ENCODE measurements at places on chromosomes 7 and 10.

- DNase-seq = no peak
Observed at GRCh38 chr10:124629415-124629814, 114.8 kb downstream of the FAM53B start.

DNA sequence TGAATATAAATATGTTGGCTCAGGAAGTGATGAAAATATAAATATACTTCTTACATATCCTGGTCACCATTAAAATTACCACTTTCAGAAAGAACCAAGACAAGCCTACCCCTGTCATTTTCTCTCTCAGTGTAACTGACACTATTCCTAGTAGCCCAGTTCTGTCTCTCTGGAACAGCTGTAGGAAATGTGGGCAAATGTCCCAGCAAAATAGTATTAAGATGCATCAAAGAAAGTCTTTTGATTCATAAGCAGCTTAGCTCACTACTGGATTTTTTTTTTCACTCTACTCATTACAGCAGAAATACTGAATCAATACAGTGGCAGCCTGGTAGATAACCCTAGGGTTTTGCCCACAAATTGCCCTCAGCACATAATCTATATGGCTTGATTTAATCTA lies 290.9 kb downstream of the DNAJB9 start:
- no peak for DNase-seq

- DNase-seq = no peak
Observed at GRCh38 chr10:62460393-62460792, 86.2 kb downstream of the ZNF365 start.

DNA sequence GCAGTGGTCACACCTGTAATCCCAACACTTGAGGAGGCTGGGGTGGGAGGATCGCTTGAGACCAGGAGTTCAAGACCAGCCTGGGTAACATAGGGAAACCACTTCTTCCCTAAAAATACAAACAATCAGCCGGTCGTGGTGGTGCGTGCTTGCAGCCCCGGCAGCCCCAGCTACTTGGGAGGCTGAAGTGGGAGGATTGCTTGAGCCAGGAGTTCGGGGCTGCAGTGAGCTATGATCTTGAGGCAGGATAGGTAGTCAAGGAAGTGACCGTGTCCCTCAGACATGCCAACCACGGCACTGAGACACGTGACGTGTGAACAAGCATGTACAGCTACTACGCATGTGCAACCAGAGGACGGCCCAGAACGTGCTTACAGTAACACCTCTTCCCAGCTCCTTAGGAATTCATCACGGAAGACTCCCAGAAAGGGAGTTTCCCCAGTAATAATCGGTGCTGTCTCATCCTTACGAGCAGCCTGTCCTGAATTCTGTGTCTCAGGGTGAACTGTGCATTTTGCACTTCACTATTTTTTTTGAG lies 5.3 kb downstream of the GUSB start:
- no peak for DNase-seq

GRCh38 chr10:72218726-72219125 lies 2.6 kb upstream of the ASCC1 start:
- DNase-seq = no peak

GRCh38 chr7:44235066-44235465 lies 34.3 kb downstream of the YKT6 start:
- DNase-seq = no peak

DNA sequence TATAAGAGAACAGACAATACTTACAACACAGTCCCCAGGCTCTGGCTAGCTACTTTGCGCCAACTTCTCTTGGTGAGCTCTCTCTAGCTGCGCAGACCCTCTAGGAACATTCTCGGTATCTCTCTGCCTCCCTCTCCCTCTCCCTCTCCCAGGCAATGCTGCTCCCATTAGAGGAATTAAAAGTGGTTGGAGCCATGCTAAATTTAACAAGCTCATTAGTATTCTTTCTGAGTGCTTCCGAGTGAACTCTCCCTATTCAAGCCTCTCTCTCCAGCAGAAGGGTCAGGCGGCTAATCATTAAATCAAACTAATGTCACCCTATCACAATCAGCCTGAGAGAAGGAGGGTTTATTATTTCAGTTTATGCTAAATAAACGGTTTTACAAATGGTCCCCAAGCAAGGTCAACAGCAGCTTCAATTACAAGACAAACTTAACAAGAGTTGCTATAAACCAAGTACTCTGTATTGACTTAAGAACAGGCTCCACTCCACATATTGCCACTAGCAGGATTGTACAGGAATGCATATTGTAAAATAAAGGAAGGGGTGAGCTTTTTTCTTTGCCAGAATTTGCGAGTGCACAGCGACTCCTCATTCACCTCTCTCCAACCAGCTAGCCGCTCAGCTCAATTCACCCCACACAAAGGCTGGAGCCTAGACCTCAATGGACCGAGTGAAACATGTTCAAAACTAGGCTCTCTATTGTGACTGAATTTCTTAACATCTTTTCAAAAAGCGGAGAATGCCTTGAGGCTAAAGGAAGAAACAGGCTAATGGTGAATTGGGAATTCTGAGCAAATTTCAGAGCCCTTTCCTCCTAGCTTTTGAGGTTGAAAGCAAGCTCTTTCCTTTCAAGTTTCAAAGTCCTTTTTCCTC lies 84.4 kb downstream of the GLI3 start:
- DNase-seq = no peak

DNA sequence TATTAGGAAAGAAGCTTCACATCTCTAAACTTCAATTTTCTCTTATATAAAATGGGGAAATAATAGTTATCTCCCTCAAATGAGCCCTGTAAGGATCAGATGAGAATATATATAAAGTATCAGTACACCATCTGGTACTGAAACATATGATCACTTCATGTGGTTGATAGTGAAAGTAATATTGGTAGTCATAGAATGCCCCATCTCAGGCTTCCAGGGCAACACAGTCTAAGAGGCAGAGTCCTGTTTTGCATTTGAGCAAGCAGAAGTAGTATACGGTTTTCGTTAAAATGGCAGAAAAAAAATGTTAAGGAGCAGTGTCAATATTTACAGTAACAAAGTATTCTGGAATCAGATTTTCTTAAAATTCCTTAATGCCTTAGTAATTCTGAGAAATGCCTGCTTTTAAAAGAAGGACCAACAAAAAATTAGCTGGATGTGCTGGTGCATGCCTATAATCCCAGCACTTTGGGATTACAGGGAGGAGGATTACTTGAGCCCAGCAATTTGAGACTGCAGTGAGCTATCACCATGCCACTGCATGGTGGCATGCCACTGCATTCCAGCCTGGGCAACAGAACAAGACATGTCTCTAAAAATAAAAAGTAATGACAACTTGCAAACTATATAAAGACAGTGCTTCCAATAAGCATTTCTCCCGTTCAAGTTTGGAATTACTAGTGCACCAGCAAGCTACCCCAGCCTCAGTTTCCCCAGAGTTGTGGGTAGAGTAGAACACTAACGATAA lies 19.8 kb downstream of the KBTBD2 start:
- no peak for DNase-seq

DNA sequence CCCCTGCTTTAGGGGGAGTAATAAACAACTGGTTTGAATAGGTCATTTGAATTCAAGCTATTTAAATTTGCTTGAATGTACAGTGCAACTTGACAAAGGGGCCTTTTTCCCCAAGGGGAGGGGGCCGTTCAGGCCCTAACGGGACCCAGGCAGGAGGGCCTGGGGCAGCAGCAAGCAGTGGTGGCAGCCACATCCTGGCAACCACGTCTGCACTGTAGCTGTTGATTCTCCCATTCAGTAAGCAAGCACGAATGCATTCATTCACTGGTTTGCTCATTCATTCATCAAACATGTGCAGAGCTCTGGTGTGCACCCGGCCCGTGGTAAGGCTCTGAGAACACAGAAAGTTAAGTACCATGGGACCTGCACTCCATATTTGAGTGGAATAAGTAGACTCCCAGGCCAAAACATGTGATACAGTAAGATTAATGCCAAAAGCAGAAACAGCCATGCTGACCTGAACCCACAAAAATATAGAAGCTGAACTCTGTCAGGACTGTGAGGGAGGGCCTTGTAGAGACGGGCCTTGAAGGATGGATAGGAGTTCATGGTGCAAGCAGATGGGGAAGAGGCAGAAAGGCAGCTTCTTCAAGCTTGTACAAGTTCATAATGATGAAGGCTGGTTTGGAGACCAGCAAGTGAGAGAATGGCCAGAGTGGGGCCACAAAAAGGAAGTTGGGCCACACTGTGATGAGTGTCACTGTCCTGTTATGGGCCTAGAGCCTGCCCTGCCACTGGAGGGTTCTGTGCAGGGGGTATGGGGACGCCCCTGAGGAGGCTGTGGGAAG lies 29.3 kb upstream of the C10orf53 start:
- DNase-seq = no peak
